ENCODE measurements at places on chromosomes 2 and 18.

DNA sequence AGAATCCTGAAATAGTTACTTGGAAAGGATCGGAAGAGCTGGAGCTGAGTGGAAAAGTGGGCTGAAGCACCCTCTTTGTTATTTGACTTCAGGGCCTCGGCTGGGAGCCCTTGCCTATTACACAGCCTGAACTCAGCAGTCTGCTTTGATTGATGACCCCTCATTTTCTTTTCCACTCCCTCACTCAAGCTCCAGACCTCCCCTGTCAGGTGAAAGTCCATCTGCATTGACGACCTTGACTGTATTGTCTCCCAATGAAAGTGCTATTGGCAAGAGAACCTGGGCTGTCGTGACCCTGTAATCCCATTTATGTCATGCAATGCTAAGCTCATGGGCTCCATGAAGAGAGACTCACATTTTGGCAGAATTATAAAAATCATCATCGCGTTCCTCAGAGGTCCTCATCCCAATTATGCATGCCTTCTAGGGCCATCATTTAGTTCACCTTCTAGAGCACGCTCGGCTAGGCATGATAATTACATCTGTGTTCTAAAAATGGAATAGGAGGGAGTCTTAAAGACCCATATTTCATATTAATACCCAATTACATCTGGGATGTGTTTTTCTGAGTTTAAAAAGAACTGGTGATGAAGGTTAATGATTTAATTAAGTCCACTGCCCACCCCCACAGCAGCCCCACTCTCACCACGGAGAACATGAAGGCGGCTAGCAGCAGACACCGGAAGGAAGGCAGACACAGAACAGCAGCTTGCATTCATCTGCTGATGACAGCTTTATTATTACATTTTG is 472.5 kb downstream of the PID1 start:
- DNase-seq, result no peak

DNA sequence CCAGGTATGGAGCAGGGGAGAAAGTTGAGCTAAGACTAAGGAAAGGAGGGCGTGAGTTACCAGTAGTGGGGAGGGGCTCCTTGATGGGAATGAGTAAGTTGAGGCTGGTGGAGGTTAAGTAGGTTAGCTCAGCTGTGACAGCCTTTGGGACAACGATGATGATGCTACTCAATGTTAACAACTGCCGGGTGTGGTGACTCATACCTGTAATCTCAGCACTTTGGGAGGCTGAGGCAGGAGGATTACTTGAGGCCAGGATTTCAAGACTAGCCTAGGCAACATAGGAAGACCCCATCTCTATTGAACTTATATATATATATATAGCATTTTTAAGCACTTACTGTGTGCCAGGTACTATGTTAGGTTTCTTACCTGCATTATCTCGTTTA is 48.4 kb downstream of the HK2 start:
- no peak for DNase-seq

DNA sequence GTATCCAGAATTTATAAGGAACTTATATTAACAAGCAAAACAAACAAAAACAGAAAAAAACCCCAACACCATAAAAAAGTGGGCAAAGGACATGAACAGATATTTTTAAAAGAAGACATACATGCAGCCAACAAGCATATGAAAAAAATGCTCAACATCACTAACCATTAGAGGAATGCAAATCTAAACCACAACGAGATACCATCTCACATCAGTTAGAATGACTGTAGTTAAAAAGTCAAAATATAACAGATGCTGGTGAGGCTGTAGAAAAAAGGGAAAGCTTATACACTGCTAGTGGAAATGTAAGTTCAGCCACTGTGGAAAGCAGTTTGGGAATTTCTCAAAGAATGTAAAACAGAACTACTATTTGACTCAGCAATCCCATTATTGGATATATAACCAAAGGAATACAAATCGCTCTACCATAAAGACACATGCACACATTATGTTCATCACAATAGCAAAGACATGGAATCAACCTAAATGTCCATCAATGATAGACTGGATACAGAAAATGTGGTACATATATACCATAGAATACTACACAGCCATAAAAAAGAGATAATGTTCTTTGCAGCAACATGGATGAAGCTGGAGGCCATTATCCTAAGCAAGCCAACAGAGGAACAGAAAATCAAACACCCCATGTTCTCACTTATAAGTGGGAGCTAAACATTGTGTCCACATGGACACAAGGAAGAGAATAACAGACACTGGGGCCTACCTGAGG is 25.3 kb downstream of the PREPL start:
- no peak for DNase-seq

DNA sequence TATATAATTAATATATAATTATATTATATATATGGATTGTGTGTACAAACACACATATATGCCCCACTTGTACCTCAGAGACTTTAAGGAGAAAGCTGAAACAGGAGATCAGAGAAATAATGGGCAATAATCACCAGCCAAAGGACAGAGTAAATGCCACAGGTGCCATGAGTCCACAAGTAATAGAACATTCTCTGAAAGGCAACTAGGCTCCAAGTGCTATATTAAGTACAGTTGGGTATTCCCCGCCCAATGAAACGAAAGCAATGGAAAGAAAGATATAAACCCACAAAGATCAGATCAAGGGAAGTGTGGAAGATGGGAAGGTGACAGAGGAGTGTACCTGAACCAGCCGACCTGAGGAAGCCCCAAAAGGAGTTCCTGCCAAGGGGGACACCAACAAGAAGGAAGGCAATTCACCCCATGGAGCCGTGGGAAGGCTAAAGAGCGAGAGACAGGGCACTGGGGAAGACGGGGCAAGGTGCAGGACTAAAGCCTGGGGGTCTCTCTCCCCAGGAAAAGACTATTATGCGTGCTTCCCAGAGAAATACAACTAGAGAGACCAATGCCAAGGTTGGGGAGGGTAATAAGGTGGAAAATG is 19.0 kb downstream of the DYM start:
- DNase-seq, result no peak

DNA sequence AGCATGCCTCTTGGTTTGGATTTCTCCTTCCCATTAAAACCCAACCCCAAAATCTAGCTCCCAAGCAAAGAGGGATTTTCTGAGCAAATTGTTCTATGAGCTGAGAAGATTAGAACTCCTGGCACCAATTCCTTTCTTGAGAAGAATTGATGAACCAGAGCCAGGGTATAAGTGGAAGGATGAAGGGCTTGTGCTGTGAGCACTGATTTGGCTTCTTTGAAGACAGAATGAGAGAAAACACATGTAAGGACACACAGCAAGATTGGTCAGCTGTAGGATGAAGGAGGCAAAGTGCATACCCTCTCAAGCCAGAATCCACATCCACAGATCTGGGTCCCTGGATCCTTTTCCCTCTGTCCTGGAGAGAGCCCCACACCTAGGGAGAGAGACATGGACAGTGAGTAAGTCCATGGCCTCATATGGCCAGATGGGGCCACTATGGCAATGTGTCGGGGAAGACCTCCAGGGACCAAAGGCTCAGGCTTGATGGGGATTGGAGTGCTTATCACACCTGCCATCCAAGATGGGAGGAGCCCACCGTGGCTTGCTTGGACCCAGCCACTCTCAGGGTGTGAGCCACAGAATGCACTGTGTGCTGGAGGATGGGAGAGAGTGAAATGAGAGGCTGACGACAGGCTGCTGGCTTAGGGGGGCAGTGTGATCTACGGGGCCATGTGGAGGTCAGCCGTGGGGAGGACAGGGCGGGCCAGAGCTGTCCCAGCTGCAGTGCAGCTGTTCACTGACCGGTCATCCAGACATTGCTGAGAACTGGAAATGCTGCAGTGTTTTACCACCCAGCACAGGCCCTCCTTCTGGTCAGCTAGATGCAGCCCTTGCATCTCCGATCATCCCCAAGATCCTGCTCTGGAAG is 339.8 kb downstream of the CYP26B1 start:
- no peak for DNase-seq

DNA sequence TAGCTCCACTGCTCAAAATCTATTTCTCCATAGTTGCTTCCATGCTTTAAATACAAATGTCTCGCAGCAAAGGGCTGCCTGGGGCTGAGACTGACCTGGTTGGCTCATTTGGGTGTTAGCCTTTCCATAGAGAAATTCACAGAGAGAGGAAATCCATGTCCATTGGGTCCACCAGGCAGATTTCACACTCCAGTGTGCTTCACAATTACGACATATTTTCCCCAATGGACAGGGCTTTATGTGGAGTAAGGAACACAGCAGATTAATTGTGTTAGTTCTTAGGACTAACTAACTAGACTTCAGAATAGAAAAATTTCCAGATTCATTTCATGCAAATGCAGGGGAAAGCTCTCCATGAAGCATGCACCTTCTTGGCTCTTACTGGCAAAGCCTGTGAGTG is 180.7 kb downstream of the FBXO15 start:
- no peak for DNase-seq

GRCh38 chr2:170770008-170770605 is at the start of gene ERICH2:
Gene ERICH2, plus strand, starts transcription at chr2:170770378. Its CDS starts 304 bp downstream, at chr2:170770682.
- DNase-seq, result peak; percentile 1

DNA sequence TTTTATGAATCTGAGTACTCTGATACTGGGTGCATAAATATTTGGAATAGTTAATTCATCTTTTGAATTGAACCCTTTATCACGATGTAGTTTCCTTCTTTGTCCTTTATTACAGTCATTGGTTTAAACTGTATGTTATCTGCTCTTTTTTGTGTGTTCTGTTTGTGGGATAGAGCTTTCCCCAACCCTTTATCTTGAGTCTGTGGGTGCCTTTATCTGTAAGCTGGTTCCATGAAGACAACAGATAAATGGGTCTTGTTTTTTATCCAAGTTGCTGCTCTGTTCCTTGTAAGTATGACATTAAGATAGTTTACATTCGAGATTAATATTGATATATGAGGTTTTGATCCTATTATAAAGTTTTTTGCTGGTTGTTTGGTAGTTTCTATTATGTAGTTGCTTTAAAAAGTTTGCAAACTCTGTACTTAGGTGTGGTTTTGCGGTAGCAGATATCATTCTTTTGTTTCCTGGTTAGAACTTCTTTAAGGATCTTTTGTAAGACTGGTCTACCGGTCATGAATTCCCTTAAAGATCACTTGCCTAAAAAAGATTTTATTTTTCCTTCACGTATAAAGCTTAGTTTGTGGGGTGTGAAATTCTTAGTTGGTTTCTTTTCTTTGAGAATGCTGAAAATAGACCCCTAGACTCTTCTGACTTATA is 1451.3 kb upstream of the SLC39A10 start:
- no peak for DNase-seq

GRCh38 chr2:30865892-30866681 is 58.8 kb upstream of the CAPN13 start:
- no peak for DNase-seq
